GM13977 (cell line): ENCODE measurements at places on chromosomes 11 and 22.

DNA sequence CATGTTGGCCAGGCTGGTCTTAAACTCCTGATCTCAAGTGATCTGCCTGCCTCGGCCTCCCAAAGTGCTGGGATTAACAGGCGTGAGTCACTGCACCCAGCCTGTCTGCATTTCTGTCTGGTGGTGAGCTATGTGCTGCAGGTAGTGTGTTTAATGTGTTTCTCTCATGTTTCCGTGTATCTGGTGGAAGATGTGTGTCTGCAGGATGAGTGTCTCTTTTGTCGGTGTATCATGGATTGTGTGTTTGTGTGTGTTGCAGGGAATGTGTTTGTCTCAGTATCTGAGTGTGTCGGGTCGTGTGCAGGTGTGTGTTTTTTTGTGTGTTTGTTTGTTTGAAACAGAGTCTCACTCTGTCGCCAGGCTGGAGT, 16.1 kb downstream of the SCARF2 start:
- DNase-seq: no peak

GRCh38 chr22:22834783-22835182, 52.8 kb upstream of the IGLL5 start:
- DNase-seq: no peak

DNA sequence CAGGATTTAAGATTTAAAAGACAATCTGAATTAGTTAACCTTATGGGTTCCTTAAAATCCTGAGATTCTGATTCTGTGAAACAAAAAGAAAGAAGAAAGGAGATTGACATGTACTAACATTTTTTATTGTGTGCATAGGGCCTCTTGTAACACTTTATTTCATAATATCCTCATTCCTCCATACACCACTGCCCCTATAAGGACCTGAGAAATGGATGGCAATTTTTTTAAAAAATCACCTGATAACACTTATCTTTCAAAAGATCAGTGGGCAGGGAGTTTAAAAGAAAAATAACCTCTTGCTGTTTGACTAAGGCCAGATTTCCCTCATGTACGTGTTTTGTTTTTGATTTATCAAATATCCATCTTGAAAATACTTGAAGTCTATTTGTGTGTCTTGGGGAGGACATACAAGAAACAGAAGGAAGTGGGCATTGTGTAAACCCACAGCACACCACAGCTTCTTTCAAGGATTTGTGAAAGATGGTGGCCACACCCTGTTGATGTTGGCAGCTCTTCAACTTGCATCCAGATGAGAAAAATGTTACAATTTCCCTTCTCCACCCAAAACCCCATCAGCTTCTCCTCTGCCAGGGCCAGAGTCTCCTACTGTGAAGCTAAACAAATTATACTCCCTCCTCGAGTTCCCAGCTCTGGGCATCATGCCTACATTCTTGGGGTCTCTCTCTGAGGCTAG, 35.0 kb upstream of the MPEG1 start:
- no peak for DNase-seq

DNA sequence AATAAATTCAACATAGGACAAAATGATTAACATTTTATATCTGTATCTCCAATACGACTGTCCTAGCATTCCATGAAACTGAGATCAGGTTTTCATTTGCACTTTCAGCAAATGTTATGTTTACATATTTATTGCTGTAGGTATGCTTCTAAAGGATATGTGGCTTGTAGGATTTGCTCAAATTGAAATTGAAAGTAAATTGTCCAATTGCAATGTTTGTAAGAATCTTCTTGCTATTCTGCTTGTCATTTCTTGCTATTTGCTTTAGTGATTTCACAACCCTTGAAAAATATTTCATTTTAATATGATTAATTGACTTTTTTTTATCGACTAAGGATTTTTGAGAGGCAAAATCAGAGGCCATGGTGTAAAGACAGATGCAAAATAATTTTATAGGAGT, 904.2 kb upstream of the RAG2 start:
- no peak for DNase-seq

- DNase-seq: no peak
Observed at GRCh38 chr22:47616396-47617020, 854.1 kb downstream of the TBC1D22A start.

GRCh38 chr11:35683728-35684339, 21.3 kb downstream of the TRIM44 start:
- no peak for DNase-seq

- no peak for DNase-seq
Observed at GRCh38 chr11:129705341-129705740, 110.3 kb upstream of the TMEM45B start.

GRCh38 chr11:109552376-109552775, 130.4 kb downstream of the C11orf87 start:
- no peak for DNase-seq

- no peak for DNase-seq
Observed at GRCh38 chr11:11958403-11959231, 49.8 kb downstream of the DKK3 start.

DNA sequence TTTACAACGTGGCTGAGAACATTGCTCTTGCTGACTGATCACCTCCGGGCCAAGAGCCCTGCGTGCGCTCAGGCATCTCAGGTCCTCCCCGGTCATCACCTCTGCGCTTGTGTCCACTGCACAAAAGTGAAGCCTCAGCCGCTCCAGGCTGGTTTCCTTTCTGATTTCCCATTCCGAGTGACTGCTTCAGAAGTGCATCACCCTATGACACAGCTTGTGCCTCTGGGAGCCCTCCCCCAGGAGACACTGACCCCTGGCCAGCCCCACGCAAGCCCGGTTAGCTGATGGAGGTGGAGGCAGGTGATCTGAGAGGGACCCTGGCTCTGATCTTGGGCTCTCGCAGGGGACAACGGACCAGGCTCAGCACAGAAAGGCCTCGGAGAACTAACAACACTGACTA, 38.3 kb upstream of the GNB1L start:
- DNase-seq: no peak

DNA sequence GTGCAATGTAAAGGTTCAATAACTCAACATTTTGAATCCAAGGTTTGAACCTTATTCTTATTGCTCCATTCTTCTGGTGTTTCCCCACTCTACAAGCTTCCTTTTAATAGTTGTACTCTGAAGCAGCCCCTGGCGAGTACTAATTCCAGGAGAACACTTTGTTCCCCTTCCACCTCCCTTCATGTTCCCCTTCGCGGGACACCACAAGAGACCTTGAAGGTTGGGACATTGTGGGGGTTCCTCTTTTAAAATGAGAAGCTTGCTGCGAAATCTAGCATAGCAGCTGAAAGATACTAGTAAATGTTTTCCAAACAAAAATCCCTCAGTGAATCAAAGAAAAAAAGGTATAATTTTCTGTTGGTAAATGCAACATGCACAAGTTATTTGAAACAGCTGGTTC, 626.3 kb upstream of the LRRC4C start:
- DNase-seq: no peak

GRCh38 chr11:129787532-129788155, 28.0 kb upstream of the TMEM45B start:
- DNase-seq: no peak

DNA sequence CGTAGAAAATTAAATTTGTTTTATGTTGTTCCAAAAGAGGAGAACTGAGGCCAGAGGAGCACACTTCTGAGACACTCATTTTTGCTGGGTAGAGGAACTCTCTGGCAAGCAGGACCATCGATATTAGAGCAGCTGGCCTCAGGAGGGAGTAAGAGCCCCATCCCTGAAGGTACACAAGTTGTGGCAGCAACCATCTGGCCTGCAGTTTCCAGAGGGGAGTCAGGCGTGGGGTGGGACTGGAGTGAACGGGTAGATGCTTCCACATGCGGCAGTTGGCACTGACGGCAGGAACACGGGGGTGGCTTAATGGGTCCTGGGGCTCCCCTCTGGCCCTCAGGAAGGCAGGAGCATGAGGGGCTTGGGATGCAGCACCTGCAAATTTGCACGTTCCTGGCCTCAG, 13.2 kb upstream of the SSTR3 start:
- DNase-seq: no peak

DNA sequence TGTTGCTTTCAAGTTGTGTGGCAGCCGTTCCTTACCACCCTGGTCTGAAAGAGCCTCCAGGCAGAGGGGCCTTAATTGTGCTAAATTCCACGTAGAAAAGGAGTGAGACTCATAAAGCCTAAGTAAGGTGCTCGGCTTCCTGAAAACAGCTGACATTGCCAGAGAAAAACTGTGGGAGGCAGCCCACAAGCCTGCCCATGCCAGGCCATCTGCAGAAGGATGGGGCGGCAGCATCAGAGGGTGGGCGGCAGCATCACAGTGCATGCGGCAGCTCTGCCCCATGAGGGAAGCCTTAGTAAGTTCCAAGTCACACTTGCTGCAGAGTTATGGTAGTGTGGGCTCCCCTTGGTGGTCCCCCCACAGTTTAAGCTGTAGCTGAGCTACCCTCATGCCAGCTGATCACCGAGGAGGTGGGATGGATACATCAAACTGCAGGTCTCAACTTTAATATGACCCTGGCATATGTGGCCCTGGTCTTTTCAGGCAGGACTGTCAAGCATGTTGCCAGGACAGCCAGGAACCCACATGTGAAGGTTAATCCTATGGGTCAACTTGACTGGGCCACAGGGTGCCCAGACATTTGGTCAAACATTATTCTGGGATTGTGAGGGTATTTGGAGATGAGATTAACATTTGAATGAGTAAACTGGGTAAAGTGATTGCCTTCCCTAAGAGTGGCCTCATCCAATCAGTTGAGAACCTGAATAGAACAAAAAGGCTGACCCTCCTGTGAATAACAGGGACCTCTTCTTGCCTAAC, 3.1 kb upstream of the EIF3F start:
- no peak for DNase-seq

GRCh38 chr11:46361283-46362155, 14.3 kb downstream of the DGKZ start:
- peak; percentile 96 for DNase-seq

- DNase-seq: no peak
Observed at GRCh38 chr22:26050079-26050478, 119.2 kb upstream of the SEZ6L start.

DNA sequence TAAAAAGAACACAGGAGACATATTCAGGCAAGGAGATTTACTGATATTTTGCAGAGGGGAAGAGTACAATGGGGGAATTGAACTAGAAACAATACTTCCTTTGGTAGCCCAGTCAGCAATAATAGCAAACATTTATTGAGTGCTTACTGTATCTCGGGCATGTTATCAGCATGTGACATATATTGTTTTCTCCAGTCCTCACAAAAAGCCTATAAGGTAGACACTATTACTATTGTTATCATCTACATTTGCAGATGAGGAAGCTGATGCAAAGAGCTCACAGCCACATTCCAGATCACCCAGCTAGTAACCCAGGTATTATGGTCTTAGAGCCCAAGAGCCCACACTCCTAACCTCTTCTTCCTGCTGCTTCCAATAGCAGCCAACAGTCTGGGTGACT, 27.9 kb downstream of the NAV2 start:
- no peak for DNase-seq
